ENCODE measurements at places on chromosomes 6 and 20.

GRCh38 chr6:80250391-80250997 is 144.0 kb downstream of the BCKDHB start:
- DNase-seq: no peak

DNA sequence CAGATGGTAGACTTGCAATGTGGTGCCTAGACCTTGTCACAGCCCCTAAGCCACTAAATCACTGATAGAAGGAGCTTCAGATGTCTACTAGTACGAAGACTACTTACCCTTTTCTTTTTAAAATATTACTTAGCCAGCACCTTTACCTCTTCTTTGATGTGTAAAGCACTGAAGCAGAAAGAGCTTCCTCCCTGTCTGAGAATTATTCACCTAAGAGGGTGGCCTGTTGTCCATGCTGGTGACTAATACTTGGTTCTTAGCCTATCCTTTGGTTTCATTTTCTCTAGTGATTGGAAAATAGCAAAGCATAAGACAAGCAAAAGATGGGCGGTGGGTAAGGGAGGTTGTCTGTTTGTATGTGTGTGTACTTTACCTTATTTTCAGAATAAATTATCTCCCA is 794.6 kb downstream of the TFAP2A start:
- DNase-seq: no peak

GRCh38 chr6:33481192-33481591 is 26.8 kb downstream of the ZBTB9 start:
- DNase-seq: no peak

GRCh38 chr6:44730771-44731391 is 343.4 kb downstream of the CDC5L start:
- no peak for DNase-seq
